Activated CD4-positive, alpha-beta T cell treated with anti-CD3 and anti-CD28 coated beads, Interleukin-2, amount 10 ng/mL, durations not matched to agents 24 days and 14 days (primary cell): ENCODE measurements at places on chromosomes 6 and 20. TPM values are rescaled to one million over a fixed set of nuclear protein-coding genes. Genes with fewer than 3 reads are reported as not detected.

The SPTLC3 gene
- 0.26 and 0.33 TPM in 2 replicates for total RNA-seq

The UNC5CL gene
- 0.88 and 1.2 TPM in 2 replicates for total RNA-seq

The ACSS1 gene
- total RNA-seq = 13.0 and 13.5 TPM in 2 replicates

DNA sequence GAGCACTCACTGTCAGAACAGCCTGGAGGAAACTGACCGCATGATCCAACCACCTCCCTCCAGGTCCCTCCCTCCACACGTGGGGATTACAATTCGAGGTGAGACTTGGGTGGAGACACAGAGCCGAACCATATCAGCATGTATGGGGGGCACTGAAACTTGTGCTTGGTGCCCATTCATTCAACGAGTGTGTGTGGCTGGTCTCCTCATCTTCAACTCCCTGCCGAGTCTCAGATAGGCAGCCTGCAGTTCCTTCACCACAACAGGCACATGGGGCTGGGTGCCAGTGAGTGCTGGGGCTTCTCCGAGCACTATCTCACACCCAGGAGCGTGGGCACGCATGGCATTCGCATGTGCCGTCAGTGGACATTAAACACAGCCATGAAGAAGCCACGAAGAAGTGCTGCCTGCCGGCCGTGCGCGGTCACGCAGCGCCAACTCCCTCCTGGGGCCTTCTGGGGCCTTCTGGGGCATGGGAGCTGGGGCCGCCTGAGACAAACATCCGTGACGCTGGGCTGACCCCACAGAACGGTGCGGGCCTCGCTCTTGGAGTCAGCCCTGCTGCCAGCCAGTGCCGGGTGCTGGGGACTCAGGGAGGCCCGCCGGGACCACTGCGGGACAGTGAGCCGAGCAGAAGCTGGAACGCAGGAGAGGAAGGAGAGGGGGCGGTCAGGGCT lies 714 bp upstream of the RTEL1 start:
- H3K27ac ChIP-seq = peak overlapping the region; percentile 89
- H3K27me3 ChIP-seq = peaks cover 2% of the 10 kb centered on the region
- H3K4me3 ChIP-seq = peak overlapping the region; percentile 93
- DNase-seq = no peak

DNA sequence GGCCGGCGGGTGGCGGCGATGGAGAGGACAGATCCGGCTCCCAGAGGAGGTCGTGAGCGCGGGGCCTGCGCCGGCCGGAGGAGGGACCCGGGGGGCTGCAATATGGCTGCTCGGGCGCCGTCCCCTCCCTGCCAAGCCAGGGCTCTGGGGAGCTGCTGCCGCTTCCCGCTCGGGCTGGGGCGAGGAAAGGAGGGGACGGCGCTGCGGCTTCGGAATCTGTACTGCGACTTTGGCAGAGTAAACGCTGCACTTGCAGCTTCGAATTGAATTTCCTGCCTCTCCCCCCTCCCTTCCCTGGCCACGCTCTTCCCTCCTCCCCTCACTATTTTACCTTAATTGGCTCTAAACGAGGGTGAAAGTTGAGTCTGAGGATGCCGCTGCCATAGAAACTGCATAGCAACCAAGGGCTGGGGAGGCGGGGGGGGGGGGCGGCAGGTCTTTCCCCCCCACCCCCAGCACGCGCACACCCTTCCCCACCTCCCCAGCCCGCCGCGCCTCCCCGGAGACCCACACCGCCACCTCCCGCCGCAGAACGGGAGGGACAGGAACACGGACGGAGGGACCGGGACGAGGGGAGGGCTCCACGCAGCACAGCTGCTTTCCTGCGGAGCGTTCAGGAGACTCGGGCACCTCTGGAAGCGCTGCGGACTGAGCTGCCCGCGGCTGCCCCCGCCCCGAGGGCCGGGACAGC lies 93.9 kb downstream of the RNASET2 start:
- DNase-seq = peak; percentile 76
- H3K27ac ChIP-seq = no peak overlapping the region
- H3K4me1 ChIP-seq = peaks cover 5% of the 10 kb centered on the region
- no peaks in the 10 kb centered on the region for H3K36me3 ChIP-seq
- H3K27me3 ChIP-seq = peaks cover 35% of the 10 kb centered on the region

GRCh38 chr20:22106308-22106938 lies 401.0 kb downstream of the PAX1 start:
- H3K4me1 ChIP-seq = no peaks in the 10 kb centered on the region
- no peaks in the 10 kb centered on the region for H3K36me3 ChIP-seq
- H3K27ac ChIP-seq = no peak overlapping the region
- DNase-seq = no peak
- no peak overlapping the region for H3K4me3 ChIP-seq
